ENCODE measurements at places on chromosomes 12 and 14.

DNA sequence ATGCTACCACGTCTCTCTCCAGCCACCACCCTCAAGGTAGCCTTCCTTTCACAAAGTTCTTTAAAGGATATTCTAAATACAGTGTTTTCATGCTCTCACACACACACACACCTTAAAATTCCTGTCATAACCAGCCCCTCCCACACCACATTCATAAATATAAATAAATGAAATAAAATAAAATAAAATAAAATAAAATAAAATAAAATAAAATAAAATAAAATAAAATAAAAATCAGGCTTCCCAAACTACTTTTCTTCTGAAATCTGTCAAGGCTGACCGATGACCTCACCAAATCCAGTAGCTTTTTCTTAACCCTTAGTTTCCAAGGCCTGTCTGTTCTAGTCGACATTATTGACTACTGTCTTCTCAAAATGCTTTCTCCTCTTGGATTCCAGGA is 378.4 kb downstream of the SEC23A start:
- no peak for DNase-seq

DNA sequence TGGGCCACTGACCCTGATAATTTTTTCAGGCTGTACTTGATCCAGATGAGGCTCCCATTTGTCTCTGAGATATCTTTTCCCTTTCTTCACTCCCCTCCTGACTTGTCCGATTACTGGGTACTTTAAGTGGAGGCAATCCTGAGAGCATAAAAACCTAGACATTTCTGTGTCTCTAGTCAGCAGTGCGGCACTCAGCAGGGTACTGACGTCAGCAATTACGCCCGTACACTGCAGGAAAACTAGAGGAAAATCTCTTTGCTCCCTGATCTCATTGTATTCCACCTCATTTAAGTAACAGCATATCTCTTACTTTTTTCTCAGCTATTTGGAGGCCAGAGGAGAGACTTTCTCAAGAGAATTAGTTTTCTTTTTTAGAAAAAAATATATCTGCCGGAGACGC is 315.5 kb upstream of the OR4E1 start:
- no peak for DNase-seq

DNA sequence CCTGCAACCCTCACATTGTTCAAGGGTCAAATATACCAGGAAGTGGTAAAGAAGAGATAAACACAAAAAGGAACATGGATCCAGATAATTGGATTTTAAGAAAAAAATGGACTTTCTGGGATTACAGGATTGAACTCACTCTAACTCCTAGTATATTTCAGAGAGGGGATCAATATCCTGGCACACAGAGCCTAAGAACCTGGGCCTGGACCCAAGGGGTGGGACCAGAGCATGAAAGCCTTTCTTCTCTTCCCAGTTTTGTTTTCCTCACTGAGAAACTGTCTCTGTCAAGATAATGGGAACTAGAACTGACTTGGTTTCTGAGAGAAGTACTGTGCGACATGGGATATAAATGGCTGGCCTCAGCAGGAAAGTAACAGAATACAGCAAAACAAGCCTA is 422.8 kb upstream of the STXBP6 start:
- DNase-seq: no peak

GRCh38 chr12:27220055-27220987 is 23.8 kb upstream of the STK38L start:
- DNase-seq: no peak

- no peak for DNase-seq
These were observed 49.7 kb upstream of the DCD start for GRCh38 chr12:54697851-54698250.

DNA sequence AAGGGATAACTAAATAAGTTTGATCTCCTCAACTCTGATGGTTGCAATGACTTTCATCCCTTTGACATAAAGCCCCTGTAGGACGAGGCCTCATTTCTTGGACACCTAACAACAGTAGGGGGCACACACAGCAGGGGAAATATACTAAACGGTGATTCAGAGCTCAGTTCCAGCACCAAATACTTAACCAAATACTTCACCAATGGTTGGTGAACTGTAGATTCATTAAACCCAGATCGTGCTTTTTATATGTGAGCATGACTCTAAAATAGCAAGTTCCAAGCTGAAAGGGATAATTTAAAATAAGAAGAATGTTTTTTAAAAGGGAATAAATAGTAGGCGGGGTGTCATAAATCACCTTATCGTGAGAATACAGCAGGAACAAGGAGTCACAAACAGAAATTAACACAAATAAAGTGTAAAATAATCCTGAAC is 53.2 kb downstream of the ATG2B start:
- no peak for DNase-seq

DNA sequence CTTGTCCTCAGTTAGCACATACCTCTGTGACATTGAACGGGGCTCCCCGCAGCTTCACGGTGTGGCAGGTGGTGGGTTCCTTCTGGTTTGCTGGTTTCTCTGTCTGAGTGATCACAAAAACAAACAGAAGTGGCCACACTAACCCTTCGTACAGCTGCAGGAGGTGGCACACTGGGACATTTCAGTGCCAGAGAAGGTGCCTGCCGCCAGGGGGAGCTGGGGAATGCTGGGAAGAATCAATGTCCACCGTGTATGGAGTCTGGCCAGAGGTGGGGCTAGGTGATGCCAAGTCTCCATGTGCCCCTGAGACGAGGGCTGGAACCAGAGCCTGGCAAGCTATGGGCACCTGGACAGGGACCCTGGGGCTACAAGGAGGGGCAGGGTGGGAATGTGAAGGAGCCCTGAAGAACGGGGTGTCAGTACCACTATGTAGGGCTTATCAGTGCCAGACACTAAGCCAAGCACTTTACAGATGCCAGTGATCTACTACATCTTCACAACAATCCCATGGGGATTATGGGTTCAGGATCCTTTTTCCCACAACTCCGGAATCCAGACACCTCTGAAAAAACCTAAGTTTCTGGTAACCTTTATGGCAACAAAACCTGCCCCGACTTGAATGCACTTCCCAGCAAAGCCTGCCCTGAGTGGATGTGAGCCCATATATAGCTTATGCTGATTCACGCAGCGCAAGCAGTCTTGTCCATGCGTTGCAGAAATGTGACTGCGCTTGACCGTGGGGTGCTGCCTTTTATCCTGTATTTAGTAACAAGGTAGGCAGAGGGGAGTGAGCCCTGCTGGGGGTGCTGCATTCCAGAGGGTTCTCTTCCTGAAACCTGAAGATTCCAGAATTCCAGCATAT is 10.8 kb downstream of the RBM19 start:
- no peak for DNase-seq

DNA sequence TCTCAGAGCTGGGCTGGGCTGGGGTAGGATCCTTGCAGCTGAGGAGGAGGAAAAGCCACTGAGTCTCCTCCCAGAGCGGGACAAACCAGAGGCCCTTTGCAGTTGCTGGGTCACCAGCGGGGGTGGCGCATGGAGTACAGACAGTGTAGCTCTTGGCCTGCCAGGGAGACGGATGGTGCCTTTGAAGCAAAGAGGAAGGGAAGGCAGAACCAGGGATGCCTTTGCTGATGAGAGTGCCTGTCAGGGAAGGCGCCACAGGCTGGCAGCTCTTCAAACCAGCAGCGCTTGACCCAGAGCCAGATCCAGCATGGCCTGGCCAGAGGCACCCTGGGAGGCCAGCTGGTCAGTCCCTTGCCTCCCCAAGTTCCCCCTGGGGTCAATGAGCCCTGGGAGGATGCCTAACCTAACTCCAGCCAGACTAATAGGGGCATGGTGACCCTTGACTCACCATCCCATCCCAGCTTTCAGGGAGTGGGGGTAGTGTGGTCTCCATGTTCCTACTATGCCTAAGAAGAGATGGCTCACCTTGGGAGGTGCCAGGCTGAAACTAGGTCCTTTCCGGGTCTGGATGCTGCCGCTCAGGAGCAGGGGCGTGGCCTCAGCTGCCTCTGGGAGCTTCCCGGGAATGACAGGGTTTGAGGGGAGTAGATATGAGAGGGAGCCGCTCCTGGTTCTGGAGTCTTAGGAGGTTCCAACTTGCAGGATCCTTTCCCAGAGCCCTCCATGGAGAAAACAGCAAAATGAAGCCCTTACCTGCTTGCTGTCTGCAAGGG is 19.8 kb downstream of the VASH1 start:
- DNase-seq: peak; percentile 83

DNA sequence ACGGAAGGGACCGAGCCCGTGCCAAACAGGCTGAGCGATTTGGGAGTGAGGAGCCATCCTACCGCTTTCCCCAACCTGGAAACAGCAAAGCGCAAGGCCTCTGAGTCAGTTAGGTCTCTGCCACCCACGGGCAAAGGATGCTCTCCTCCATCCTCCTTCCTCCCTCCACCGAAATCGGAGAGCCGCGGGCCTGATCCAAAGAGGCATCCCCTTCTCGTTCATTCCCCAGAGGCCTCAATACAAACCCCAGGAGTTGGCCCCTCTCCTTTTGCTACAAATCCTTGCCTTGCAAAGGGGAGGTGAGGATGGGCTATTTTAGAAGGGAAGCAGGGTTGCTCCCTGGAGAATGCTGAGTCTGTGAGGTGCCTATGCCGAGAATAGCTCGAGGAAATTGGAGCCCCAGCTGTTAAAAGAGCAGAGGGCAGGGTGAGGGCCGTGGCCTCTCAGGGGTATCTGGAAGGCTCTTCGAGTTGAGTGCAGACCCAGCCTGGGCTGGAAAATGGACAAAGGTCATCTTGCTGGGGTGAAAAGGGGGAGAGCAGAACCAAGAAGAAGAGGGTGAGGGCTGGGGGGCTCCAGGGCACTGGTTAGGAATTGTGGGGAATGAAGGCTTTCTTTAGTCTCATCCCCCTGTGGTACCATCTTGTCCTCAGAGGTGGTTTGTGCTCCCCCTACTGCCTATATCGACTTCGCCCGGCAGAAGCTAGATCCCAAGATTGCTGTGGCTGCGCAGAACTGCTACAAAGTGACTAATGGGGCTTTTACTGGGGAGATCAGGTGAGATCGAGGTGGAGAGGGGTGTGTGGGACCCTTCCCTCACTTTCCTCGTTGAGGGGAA is 1.1 kb downstream of the TPI1 start:
- no peak for DNase-seq

GRCh38 chr14:33914676-33915516 is 36.0 kb downstream of the EGLN3 start:
- DNase-seq: no peak

DNA sequence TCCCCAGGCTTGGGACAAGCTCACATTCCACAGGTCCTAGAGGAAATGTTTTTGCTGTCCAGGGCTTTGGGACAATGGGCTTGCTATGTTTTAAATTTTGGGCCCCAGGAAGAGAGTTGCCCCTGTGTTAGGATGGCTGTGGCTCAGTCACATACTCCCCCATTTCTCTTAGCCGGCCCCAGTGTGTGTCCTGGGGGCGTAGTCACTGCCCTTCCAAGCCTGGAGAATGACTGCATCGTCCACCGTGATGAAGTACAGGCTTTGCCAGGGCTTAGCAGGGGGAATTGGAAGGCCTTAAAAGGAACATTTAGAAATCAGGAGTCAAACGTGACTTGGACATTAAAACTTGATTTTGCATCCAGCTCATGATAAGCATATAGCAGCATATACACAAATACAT is 293.6 kb downstream of the CACNA1C start:
- no peak for DNase-seq

GRCh38 chr12:26740991-26741390 is 92.0 kb downstream of the ITPR2 start:
- DNase-seq: no peak

Measured in right cardiac atrium (tissue), 5 donors.